ENCODE measurements at places on chromosomes 4 and X. TPM values are rescaled to one million over a fixed set of nuclear protein-coding genes. Genes with fewer than 3 reads are reported as not detected.

Gene CYBB
- 200 TPM for total RNA-seq

Gene GPR78
- total RNA-seq: not detected

Gene CABS1
- not detected for total RNA-seq

Gene CFI
- 38.1 TPM for total RNA-seq

DNA sequence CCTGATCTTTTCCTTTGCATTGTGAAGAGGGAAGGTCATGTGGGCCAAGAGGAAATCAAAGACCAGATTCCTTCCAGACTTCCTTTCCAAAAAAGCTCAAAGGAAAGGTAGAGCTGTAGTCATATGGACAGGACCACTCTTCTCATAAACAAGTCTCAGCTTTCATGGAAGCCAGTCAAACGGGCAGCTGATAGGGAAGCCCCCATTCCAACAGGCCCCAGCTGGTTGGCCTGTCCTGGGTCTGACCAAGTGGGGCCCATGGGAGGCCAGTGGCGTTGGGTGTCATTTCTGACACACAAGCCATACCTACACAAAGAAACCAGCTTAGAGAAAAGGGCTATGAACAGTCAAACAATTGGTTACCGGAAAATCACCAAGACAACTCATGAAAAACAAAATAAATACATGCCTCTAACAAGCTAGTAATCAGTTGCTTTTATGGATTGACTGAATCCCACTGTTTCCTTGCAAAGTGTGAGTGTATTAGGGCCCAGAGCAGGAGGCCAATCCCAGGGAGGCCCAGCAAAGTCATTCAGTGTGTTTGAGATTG lies 149.6 kb upstream of the MAMLD1 start:
- DNase-seq: peak; percentile 46

GRCh38 chrX:41259516-41259915 lies 74.4 kb upstream of the DDX3X start:
- no peak for DNase-seq

DNA sequence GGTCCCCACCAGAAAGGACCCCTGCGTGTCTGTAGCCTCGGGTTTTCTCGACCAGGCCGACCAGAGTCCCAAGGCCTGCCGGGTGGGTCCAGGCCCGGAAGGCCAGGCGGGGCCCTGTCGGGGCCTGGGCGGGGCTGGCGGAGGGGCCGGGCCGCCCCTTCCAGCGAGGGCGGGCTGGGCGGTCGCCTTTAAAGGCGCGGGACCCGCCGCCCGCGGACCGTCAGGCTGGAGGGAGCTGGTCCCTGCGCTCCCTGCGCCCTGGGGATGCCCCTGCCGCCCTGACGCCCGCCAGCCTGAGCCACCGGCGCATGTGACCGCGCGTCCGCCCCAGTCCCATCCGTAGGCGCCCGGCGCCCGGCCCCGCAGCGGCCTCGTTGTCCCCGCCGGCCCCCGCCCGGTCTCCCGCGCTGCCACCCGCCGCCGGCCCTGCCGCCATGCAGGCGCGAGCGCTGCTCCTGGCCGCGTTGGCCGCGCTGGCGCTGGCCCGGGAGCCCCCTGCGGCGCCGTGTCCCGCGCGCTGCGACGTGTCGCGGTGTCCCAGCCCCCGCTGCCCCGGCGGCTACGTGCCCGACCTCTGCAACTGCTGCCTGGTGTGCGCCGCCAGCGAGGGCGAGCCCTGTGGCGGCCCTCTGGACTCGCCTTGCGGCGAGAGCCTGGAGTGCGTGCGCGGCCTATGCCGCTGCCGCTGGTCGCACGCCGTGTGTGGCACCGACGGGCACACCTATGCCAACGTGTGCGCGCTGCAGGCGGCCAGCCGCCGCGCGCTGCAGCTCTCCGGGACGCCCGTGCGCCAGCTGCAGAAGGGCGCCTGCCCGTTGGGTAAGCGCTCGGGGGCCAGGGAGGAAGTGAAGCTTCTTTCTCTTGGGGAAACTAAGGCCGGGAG lies at the start of gene HTRA3:
Gene HTRA3, plus strand, starts transcription at position 220 of the 883 bp plus-strand sequence. Its CDS starts 215 bp downstream, at position 435.
- DNase-seq: no peak

GRCh38 chr4:119623025-119623424 lies 5.6 kb downstream of the PDE5A start:
- no peak for DNase-seq

All from spleen (tissue), 13 donors.